ENCODE measurements at places on chromosomes 7 and 10.

DNA sequence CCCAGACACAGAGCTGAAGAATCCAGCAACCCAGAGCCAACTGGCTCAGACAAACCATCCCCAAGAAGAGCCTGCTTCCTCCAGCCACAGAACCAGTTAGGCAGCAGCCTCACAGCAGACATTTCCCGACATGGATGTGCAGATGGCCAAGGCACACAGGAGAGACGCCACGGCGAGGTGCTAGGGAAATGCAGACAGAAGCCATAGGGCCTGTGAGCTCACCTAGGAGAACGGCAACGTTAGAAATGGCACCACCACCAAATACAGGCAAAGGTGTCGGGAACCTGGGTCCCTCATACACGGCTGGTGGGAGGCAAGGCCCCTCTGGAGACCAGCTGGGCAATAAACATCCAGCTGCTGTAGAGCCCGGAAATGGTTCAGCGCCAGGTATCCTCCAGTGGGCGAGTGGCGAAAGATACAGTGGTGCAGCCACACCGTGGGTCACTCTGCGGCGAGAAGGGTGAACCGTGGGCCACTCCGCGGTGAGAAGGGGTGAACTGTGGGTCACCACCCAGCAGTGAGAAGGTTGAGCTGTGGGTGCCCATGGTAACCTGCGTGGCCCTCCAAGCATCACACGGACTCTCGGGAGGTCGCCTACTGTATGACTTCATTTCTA lies 31.2 kb downstream of the JAKMIP3 start:
- DNase-seq: no peak

DNA sequence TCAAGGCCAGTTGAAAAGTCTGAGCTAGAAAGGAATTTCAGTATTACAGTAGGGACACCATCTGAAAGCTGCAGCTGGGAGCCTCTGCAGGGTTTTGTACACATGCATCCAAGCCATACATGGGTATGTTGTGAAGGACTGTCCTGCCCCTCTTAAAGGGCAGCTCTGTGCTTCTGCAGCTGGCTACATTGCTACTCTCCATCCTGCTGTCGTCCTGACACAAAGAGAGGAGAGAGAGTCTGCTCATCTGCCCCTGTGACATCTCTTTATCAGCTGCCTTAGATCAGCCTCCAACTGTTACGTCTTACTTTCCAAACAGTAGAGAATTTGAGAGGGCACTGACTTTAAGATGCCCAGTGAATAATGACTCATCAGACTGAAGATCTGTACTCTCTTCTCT lies 602.7 kb downstream of the SORCS3 start:
- DNase-seq: no peak

DNA sequence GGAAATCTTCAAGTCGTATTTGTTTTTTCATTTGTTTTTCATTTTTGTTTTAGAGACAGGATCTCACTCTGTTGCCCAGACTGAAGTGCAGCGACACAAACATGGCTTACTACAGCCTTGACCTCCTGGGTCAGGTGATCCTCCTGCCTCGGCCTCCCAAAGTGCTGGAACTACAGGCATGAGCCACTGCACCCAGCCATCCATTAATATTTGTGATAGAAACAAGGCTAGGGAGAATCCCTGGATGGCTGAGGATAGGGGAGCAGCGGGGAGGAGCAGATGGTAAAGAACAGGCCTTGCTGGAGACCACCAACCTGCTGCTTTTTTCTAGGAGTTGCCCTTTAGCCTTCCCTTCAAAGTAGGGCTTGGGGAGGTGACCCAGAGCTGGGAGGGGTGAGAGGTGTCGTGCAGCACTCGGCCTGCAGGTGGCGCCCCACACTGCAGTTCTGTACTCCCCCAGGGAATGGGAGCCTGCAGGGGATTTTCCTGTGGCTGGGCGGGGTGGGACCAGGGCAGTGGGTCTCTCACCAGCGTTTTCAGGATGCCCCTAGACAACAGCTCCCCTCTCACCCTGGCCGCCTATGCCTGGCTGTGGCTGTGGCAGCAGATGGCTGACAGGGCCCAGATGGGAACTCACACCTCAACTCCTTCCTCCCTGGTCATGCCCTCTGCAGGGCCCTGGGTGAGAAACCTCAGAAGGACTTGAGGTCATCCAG lies 12.6 kb upstream of the CDH23 start:
- DNase-seq: peak; percentile 63

DNA sequence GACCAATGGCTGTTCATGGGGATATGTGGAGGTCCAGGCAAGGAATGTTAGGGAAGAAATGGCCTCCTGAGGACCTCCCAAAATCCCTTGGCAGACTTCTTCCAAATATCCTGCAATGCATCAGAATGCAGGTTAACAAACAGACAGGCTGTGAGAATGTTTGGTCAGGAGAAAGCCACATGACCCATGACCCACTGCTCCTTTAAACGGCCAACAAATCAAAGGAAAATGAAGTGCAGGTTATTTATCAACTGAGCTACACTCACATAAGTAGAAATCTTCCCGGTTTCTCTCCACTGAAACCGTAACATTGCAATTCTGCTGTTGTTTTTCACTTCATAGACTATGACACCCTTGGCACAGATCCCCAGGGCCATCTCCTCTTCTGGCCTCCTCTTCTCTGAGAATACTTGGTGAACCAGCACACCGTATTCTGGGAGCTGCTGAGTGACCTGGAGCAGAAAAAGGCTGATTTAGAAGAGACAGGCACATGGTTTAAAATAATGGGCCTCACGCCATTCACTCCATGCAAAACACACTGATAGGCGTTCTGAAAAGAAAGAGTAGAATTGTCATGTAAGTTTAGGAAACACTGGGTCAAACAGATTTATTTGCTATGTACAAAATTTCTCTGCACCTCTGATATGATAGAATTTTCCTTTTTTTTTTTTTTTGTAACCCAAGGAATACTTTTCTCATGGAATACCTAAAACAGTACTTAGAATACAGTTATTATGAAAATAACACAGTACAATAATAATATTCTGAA lies 67.8 kb downstream of the FRMPD2 start:
- no peak for DNase-seq

All from T-helper 1 cell (primary cell).